SW 1271 (cell line): ENCODE measurements at places on chromosomes 3 and 15.

DNA sequence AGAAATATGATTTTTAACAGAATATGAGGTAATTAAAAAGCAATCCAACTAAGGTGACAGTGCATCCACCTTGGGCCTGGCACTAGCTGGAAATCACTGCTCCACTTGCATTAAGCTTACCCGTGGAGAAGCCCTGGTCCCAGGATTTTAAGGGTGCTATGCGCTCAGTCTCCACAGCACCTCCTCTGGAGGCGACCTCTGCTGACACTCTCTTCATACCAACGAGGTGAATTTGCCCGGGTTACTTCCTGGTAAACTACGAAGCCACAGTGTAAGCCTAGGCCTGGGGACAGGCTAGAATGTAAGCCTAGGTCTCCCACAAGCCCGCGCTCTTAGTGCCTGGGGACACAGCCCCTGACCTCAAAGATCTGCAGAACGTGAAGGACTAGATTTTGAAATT lies 793 bp downstream of the APOD start:
- no peak for DNase-seq

DNA sequence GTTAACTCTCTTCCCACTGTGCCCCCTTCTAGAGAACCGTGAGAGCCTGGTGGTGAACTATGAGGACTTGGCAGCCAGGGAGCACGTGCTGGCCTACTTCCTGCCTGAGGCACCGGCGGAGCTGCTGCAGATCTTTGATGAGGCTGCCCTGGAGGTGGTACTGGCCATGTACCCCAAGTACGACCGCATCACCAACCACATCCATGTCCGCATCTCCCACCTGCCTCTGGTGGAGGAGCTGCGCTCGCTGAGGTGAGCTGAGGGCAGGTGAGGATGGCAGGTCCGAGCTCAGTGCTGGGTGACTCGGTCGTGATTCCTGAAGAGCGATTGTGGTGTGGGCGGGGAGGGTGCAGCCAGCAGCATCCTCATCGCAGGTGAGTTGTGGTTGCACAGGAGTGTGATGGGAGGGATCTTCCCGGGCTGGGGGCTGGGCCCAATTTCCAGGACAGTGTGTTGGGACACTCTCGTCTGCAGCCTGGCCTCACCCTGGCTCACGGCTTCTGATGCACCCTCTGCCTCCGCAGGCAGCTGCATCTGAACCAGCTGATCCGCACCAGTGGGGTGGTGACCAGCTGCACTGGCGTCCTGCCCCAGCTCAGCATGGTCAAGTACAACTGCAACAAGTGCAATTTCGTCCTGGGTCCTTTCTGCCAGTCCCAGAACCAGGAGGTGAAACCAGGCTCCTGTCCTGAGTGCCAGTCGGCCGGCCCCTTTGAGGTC lies 8.0 kb downstream of the MCM2 start:
- no peak for DNase-seq

GRCh38 chr3:4634894-4635293 lies 141.7 kb downstream of the ITPR1 start:
- DNase-seq, result no peak

- no peak for DNase-seq
These were observed 440.5 kb downstream of the EPHB1 start for GRCh38 chr3:135235541-135235940.

GRCh38 chr3:44259404-44259803 lies 17.7 kb downstream of the TOPAZ1 start:
- DNase-seq, result no peak

DNA sequence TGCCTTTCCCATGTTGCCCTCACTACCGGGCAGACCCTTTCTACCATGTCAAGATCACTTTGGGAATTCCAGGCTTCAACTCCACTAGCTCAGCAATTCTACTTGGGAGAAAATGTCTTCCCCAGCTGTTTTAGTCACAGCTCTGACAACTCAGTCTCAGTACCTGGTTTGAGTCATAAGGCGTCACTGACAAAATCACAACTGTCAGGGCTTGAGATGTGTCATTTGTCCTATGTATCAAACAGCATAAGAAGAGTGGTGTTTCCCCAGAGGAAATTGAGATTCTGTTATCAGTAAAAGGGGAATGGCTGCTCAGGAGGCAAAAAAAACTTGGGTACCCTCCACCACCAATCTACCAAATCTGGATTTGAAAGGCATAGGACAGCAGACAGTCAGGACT lies 594.9 kb upstream of the SUCLG2 start:
- no peak for DNase-seq

GRCh38 chr3:129558081-129558771 lies 15.3 kb downstream of the H1-8 start:
- no peak for DNase-seq

GRCh38 chr3:173977747-173978146 lies 580.2 kb downstream of the NLGN1 start:
- DNase-seq, result no peak

- no peak for DNase-seq
These were observed 396.5 kb upstream of the C2CD4B start for GRCh38 chr15:62561571-62561970.

- DNase-seq, result no peak
These were observed 4.3 kb downstream of the SLC51A start for GRCh38 chr3:196220587-196220986.

DNA sequence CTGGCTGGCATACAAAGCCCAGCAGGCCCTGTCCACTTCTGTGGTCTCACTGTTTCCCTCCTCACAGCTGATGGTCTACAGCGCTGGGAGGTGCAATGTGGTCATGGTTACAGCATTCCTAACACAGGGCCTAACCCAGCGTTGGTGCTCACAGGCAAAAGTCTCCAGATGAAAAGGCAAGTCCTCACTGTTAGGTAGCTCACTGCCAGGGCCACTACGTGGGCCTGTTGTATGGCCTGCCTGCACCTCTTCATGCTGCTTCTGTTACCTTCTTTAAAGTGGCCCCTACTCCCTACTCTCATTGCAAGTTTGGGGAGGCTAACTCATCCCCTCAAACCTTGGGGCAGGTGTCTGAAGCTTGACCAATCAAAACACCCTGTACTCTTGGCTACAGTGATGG lies 31.3 kb downstream of the CCDC13 start:
- no peak for DNase-seq

DNA sequence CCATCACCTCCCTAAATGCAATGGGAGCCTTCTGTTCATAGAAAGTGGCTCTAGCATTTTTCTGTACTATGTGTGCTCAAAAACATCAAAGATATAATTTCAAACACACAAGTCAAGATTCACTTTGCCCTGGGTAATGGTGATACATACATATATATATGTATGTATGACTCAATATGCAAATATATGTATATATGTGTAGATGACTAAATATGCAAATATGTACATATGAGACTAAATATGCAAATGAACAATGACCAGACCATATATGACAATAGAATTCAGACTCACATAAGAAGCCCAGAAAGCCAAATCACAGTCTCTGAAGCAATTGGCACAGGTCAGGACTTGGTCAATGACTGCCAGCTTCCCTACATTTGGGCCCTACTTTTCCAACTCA lies 36.9 kb upstream of the SNRK start:
- DNase-seq, result no peak
